Activated T-cell treated with anti-CD3 and anti-CD28 coated beads for 24 hours (primary cell): ENCODE measurements at places on chromosomes 3 and 15.

DNA sequence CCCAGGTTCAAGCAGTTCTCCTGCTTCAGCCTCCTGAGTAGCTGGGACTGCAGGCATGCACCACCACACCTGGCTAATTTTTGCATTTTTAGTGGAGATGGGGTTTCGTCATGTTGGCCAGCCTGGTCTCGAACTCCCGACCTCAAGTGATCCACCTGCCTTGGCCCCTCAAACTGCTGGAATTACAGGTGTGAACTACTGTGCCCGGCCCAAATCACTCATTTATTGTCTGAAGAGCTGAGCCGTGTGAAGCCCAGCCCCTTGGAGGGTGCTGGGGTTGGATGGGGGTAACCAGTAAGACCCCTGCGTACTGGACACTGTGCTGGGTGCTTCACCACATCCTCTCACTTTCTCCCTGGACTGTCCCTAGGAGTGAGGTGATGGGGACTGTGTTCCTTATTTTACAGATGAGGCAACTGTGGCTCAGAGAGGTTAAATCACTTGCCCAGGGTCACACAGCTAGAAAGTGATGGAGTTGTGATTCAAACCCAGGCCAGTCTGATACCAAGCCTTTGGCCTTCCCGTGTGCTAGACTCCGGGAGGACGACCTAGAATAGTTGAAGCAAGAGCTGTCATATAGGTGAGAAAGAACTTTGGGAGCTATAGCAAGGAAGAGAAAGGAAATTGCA is 41.7 kb upstream of the IREB2 start:
- DNase-seq, result no peak

DNA sequence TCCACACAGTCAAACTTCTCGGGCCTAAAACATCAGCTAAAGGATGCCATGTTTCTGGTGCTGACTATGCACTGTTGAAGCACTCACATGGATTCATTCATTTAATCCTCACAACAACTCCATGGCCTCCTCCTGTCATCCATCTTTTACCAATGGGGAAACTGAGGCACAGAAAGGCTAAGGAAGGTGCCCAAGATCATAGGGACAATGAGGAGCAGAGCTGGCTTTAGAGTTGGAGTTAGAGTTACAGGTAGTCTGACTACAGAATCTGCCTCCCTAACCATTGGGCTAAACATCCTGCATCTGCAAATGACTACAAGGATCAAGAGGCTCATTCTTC is 111.6 kb downstream of the IQSEC1 start:
- no peak for DNase-seq

GRCh38 chr3:96072226-96072625 is 742.2 kb upstream of the EPHA6 start:
- no peak for DNase-seq

DNA sequence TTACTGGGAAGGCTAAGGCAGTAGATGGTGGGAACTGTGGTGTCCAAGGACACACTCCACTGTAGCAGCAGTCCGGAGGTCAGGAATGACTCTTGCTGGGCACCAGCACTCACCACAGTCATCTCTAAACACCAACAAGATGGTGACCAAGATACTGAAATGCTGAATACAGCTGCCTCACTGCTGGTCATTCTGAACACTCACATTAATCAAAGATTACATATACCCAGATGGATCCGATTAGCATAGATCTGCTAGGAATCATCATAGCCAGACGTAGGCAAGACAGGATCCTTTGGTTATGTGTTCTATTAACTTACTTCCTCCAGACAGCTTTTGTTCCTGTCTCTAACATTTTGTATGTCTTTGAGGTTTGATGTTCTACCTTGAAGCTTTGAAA is 134.9 kb upstream of the BFSP2 start:
- no peak for DNase-seq

DNA sequence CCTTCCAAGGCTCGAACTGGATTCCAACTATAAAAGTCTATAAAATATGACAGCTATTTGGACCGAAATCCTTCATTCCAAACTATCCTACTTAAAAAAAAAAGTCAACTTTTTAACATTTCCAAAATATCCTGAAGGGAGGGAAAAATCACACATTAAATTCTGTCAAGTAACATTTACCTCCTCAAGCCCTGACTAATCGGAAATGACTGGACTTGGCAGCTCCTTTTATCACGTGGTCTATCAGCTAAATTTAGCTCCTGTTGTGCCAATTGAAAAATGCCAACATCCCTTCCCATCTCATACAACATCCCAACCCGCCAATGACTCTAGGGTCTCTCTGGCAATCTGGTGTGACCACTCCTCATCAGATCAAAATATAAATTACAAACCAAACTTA is 297.9 kb downstream of the FHIT start:
- no peak for DNase-seq

- peak; percentile 12 for DNase-seq
Measured at GRCh38 chr3:141738891-141739363, 829 bp downstream of the RNF7 start.

DNA sequence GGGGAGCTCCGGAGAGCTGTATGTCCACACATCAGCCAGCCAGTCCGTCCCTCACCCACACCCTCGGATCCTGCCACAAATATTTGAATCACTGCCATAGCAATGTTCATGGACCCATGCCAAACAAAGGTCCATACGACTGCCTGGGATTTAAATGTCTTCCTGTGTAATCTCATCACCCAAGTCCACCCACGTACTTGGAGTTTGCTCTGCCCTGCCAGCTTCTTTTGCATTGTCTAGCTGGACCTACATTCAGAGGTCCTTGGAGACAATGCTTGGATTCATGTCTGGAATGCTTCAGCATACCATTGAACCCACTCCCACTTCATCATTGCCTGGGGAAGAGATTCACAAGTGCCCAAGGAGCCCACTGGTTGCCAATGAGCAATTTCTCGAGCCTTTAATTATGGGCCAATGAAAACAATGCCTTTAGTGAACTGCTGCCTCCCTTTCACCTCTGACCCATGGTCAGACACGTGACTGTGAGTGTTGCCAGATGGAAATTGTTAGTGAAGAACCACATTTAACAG is 90.4 kb upstream of the PHLDB2 start:
- DNase-seq, result no peak

DNA sequence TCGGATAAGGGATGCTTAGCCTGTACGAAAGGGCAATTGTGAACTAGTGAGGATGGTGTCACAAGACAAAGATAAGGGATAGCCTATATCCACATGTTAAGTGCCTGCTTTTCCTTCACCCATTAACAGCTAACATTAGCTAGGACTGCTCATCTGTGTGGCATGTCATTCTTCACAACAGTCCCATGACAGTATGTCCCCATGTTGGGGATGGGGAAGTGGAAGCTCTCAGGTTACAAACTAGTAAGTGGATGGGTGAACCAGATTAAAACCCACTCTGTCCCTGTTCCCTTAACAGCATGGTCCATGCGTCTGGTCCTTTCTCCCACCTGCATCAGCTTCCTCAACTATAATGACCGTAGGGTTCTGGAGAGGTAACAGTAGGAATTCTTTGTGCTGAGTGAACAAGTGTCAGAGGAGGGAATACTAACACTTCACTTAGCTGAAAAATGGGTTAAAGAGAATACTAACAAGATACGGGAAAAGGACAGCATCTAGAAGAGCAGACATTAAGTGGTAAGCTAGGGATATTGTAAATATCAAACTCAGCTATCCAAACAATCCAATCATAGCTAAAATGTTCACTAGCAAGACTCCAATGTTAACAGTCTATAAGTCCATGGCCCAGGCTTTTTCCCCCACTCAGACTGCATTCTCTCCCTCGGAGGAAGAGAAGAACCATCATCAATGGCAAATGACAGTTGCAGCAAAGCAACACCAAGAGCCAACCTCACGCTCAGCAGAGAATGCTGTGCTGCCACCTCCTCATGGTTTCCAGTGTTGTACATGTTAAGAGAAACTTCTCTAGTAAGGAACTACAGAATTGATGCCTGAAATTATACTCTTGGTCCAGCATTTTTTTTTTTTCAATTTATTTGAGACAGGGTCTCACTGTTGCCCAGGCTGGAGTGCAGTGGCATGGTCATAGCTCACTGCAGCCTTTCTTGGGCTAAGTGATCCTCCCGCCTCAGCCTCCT is 5.0 kb downstream of the RPLP1 start:
- DNase-seq, result no peak

- no peak for DNase-seq
Measured at GRCh38 chr3:168088106-168088720, 7.5 kb downstream of the GOLIM4 start.

GRCh38 chr3:61862614-61863289 is 301.4 kb downstream of the PTPRG start:
- no peak for DNase-seq

DNA sequence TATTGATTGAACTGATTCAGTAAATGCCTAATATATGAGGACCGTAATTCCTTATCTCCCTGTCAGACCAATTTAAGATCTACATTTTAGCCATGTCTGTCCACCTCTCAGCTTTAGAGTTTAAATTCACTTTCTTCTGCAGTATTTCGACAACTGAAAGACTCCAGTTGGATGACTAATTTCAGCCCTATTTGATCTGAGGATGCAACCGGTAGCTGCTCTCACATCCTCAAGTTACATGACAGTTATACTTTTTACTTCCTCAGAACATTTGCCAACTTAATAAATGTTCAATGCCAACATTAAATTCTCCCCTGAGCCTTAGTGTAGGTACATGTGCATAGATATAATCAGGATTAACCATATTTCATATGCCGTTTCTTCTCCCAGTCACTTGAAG is 2.5 kb upstream of the HHLA2 start:
- no peak for DNase-seq

DNA sequence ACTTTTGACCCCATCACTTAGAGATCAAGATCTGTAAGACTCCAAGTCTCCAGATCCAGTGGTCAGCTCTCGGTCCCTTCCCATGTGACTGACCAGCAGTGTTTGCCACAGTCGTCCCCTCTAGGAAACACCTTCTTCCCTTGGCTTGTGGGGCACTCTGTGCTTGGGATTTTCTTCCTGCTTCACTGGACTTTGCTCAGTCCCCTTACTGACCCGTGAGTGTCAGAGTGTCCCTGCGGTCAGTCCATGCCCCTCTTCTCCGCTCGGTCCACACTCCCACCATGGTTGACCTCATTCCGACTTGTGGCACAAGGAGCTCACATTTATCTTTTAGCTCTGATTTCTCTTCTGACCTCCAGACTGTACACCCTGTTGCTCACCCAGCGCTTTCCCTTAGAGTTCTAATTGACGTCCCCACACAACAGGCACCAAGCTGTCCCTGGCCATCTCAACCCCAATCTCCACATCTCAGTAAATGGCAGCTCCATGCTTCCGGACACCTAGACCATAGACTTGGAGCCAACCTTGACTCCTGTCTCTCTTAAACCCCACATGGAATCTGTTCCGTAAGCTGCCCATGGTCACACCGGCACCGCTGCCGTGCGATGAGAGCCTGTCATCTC is 67.9 kb downstream of the APBA2 start:
- no peak for DNase-seq

- DNase-seq, result no peak
Measured at GRCh38 chr3:62365391-62366125, 7.8 kb downstream of the FEZF2 start.

DNA sequence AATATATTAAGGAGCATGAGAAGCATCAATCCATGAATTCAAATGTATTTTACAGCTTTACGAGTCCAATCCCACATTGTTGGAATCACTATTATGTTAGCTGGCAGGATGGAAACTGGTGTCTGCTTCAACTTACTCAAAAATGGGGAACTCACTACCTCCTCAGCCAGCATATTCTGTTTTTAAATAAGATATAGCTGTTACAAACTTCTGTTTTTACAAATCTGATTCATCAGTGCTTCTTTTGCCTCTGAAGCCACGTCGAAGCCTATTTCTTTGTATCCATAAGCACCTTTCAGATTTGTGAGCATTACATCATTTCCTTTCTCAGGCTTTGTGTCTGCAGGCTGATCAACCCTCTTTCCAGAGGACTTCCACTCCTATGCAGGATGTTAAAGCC is 105.9 kb downstream of the TPRG1 start:
- DNase-seq, result no peak

DNA sequence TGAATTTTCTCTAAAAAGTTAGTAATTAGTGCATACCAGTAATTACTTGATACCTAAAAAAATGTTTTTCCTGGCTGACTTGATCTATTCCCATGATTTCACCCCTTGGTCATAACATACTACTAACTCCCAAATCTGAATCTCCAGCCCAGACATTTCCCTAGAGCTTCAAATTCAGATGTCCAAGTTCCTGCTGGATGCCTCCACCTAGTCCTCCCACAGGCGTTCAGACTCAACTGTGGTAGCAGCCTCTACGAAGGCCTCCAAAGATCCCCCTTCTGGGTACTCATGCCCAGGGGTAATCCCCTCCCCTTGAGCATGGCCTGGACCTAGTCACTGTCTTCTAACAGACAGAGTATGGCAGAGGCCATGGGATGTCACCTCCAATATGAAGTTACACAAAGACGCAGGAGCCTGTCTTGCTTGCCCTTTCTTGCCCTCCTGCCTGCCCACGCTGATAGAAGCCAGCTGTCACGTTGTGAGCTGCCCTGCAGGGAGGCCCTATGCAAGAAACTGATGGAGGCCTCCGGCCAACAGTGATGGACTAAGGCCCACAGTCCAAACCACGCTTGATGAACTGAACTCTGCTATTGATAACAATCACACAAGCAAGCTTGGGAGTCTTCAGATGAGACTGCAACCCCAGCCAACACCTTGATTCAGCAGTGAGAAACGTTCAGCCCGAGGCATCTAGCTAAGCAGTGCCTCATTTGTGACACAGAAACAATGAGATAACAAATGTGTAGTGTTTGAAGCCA is 8.6 kb upstream of the FBN1 start:
- no peak for DNase-seq

DNA sequence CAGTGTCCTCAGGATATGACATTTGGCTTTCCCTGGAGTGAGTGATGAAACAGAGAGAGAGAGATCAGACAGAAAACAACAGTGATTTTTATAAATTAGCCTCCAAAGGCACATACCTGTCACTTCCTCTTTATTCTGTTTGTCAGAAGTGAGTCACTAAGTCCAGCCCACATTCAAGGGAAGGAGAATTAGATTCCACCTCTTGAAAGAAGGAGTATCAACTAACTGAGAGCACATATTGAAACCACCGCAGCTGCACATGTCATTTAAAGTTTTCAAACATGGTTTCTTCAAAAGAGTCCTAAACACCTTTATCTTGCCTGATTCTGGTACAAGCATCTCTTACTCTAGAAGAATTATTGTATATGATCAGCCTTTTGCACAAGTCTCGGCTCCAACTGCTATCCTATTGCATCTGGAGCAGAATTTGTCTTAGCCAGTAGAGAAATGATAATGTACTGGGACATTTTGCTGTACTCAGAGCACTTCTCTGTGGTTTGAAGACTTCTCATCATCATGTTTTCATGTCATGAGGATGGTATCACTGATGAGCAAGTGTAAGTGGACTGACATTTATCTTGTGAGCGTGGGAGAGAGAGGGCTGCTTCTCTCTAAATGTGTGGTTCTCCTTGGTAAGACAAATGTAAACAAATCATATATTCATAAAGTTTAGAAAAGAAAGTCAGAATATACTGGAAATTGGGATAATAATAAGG is 338.9 kb upstream of the CFAP20DC start:
- DNase-seq, result peak; percentile 26

- no peak for DNase-seq
Measured at GRCh38 chr3:114823061-114823460, 324.0 kb downstream of the ZBTB20 start.
